ENCODE measurements at places on chromosomes 4 and X.

- DNase-seq: no peak
Measured at GRCh38 chr4:69594382-69594781, 45.1 kb downstream of the UGT2A2 start.

- DNase-seq: no peak
Measured at GRCh38 chr4:176001151-176002006, 64.3 kb upstream of the WDR17 start.

DNA sequence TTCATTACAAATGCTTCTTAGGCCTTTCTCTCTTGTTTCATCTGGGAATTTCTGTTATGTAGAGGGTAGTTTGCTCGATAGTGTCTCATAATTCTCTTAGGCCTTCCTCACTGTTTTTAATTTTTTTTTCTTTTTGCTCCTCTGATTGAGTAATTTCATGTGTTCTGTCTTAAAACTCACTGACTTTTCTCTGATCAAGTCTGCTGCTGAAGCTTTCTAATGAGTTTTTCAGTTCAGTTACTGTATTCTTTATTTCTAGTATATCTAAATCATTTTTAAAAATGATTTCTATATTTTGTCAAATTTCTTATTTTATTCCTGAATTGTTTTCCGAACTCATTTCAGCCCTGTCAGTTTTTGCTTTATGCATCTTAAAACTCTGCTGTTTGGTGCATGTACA lies 228.0 kb downstream of the MID1IP1 start:
- DNase-seq: no peak

DNA sequence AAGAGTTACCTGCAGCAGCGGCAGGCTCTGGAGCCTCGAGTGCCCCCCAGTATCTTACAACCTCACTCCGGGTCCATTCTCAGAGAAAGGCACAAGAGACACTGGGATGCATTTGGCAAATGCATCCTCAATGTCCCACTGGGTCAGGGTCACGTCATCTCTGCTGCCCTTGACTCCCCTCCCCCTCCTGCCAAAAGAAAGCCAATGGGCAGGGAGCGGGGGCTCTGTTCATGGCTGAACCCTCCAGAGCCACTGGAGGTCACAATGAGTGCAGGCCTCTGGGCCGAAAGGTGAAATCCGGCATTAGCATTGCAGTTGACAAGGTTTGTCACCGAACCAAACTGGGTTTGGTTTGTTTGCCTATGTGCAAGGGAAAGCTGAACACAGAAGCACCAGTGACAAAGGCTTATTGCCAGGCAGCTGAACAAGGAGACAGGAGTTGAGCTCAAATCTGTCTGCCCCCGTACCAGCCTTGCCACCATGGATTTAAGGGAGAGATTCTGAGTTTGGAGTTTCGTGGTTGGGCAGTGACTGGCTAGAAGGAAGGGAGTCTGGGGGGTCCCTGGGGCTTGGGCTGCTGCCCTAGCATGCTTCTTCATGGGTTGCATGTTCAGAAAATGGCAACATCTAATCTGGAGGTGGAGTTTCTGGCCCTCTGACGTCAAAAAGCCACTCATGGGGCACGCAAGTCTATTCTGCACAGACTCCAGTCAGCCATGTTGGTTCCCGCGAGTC lies 64.3 kb downstream of the HTRA3 start:
- no peak for DNase-seq

DNA sequence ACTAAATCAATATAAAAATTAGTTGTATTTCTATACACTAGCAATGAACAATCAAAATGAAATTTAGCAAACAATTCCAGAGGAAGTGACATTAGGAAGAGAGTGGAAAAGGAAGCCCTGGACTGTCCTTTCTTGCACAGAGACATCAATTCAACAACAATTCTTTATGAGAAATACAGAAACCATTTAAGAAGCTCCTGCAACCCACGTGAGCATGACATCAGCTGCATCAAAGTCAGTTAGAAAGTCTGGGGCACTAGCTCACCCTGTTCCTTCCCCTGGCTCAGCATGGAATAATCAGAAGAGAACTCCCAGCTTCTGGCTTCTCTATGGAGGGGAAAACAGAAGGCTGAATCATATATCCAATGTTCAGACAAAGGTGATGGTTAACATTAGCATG lies 48.6 kb upstream of the STARD8 start:
- no peak for DNase-seq

- no peak for DNase-seq
Measured at GRCh38 chr4:78584863-78585547, 33.4 kb downstream of the ANXA3 start.

- DNase-seq: no peak
Measured at GRCh38 chr4:21664355-21664754, 284.2 kb downstream of the KCNIP4 start.

DNA sequence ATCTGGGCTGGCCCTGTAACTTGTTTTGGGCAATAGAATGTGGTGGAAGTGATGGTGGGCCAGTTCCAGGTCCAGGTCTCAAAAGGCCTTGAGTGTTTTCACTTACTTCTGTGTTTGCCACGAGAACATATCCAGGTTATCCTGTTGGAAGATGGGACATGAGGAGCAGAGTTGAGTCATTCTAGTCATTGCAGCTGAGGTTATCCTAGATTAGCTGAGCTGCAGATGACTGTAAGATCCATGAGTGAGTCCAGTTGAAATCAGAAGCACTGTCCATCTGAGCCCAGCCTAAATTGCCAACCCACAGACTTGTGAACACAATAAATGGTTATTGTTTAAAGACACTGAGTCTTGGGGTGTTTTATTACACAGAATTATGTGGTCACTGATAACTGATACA lies 45.3 kb upstream of the RPS6KA3 start:
- no peak for DNase-seq

DNA sequence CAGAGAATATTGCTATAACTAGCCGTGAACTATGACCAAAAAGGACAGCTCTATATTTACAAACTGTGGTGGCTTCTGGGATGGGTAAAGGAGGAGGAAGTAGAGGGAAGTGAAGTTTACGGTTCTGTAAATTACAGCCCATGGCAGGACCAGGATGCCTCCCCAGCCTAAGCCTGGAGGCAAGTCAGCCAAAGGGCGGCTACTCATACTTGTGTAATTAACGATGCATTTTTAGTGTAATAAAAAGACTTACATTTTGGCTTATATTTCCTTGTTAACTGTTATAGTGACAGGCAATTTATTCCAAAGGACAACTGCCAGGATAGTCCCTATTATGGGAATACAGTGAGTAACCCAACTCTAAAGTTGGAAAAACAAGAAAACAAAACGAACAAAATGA lies 139.9 kb upstream of the OTUD4 start:
- DNase-seq: no peak

GRCh38 chrX:2487366-2487765 lies 13.4 kb downstream of the DHRSX start:
- DNase-seq: no peak

GRCh38 chrX:11967986-11968869 lies 170.0 kb upstream of the FRMPD4 start:
- no peak for DNase-seq

GRCh38 chr4:24219209-24219608 lies 329.4 kb upstream of the PPARGC1A start:
- no peak for DNase-seq

- no peak for DNase-seq
Measured at GRCh38 chr4:150367326-150367725, 214.6 kb upstream of the MAB21L2 start.

DNA sequence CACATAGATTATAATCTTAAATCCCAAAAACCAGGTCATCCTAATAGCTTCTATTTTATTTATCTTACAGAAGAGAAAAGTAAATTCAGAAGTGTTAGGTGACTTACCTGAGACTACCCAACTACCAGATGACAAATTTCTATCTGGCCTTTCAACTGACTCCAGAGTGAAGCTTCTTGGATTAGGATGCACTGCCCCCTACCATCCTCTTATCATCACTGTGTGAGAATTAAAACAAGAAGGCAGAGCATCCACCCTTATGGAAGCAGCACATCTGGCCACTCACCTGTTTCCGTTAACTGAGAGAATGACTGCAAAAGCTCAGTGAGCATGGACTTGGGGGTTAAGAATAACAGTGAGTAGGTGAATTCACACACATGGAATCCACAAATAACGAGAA lies 502.6 kb upstream of the TECRL start:
- DNase-seq: no peak

- DNase-seq: no peak
Measured at GRCh38 chr4:42578187-42578586, 78.7 kb downstream of the ATP8A1 start.

- no peak for DNase-seq
Measured at GRCh38 chr4:66252291-66252690, 582.0 kb upstream of the EPHA5 start.

DNA sequence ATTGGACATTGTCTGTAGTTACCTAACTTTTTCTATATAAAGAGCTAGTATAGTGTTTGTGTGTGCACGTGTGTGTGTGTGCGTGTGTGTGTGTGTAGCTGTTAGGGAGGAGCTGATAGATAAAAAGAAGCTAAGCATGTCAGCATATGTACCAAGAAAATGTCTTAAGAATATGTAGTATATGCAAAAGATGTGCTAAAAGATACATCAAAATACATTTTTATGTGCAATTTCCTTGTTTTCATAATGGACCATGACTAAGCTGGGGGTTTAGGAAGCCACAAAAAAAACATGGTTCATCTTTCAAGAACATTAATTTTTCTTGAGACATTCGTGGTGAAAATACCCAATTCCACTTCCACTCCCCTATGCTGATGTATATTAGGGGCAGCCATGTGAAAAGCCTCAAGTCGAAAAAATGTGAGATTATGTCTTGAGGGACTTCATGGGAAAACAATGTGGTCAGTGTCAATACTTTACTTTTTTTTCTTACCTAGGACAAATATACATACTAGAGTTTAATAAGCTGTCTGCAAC lies 1599.7 kb downstream of the ARAP2 start:
- DNase-seq: no peak

DNA sequence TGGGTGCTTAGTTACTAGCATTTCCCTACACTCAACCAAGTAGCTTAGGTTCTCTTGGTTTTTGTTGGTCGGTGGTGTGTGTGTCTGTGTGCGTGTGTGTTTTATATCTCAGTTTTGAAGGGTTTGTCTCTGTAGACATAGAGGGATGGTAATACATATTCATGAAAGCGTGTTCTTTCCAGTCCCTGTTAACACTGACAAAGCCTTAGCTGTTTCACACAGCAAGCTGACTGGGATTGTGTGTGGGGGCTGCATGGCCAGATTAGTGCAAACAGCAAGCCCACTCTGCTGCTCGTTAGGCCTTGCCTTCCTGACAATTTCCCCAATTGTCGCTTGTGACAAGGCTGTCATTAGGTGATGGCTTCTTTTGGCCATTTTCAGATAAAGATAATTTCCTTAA lies 43.9 kb downstream of the ALPK1 start:
- no peak for DNase-seq

DNA sequence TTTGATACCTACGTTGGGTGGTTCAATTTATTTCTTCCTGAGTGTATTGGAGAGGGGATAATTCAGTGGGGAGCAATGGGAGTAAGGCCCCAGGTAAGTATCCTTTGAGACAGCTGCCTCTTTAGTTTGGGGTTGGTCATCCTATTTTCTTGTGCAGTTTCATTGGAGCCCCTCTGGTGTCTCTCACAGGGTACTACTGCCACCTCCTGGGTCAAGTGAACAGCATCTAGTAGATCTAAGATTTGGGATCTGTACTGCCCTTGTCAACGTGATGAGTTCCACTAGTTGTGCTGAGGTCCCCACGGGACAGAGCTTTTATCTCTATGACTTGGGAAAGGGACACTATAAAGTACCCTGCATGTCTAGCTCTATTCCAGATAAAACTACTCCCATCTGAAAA lies 80.6 kb downstream of the PBDC1 start:
- no peak for DNase-seq

GRCh38 chr4:153725136-153725830 lies 34.5 kb downstream of the RNF175 start:
- no peak for DNase-seq

GRCh38 chr4:57550198-57550597 lies 440.0 kb upstream of the IGFBP7 start:
- no peak for DNase-seq

GRCh38 chr4:37769391-37769989 lies 57.0 kb upstream of the PGM2 start:
- no peak for DNase-seq

DNA sequence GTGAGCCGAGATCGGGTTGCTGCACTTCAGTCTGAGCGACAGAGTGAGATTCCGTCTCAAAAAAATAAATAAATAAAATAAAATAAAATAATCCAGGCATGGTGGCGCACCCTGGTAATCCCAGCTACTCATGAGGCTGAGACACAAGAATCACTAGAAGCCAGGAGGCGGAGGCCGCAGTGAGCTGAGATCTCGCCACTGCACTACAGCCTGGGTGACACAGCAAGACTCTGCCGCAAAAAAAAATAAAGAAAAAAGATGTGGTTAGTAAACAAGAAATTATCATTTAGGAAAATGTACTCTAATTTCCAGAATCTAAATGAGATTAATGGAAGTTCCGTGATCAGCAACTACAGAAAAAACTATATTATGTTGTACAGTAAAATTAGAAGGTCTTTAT lies 14.5 kb upstream of the LRBA start:
- no peak for DNase-seq

GRCh38 chrX:2614911-2615310 lies 76.2 kb upstream of the CD99 start:
- no peak for DNase-seq

DNA sequence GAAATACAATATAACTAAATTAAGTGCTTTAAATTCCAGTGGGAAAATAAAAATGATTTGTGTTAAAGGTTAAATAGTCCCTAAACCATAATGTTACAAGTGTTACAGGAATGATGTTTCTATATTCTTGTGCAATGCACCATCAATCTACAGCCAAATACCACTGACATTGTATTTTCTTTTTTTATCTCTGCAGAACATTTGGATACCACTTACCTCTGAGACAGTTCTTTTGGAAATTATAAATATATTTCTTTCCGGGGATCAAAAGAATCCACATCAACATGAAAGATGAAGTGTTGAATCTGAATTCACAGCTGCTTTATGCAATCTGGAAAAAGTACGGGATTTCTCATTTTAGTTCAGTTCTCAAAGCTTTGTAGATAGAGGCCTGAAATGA lies 518.3 kb upstream of the AGA start:
- DNase-seq: no peak

DNA sequence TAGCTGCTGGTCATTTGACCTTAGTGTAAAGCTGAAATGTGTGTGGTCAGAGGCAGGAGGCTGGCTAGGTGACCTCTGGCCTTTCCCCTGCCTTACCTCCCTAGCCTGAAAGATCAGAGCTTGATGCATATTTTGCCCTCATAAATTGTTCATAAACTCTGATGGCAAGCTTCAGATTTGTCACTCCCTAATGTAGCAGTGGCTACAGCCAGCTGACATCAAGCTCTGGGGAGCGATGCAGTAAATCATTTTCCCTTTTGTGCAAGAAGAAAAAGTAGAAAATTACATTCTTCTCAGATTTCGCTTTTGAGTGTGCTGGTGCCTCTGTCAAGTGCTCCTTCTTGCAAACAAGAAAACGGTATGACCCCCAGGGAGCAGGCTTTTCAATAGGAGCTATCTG lies 87.7 kb upstream of the MAGEA4 start:
- no peak for DNase-seq

DNA sequence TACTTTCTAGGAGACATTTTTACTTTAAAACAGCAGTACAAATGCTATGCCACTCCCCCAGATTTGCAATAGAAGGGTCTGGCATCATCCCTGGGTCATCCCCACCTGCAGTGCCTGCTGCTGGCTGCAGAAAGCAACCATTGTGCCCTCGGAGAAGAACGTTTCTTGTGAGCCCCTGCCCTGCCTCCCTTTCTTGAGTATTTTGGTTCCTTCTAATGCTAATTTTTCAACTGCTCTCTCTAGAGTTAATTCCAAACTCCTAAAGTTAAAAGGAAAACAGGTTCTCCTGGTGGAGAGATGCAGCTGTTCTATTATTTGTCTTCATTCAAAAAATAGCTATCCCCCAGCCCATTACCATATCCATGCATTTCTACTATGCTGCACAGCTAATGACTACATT lies 107.1 kb downstream of the IDS start:
- DNase-seq: no peak
